ENCODE measurements at places on chromosomes 16 and 17. TPM values are rescaled to one million over a fixed set of nuclear protein-coding genes. Genes with fewer than 3 reads are reported as not detected.
A peak's percentile ranks its signal among the peaks of the same experiment; 100 is the strongest.

PIGL gene
- total RNA-seq, result 30.6 TPM

TNFRSF17 gene
- not detected for total RNA-seq

MYO15B gene
- total RNA-seq, result 11.0 TPM

PHOSPHO1 gene
- total RNA-seq, result not detected

SLC5A10 gene
- total RNA-seq, result not detected

CCL3 gene
- total RNA-seq, result 3.7 TPM

CDRT15 gene
- not detected for total RNA-seq

- no peak for DNase-seq
Measured at GRCh38 chr16:57530522-57531252, 5.7 kb downstream of the CCDC102A start.

DNA sequence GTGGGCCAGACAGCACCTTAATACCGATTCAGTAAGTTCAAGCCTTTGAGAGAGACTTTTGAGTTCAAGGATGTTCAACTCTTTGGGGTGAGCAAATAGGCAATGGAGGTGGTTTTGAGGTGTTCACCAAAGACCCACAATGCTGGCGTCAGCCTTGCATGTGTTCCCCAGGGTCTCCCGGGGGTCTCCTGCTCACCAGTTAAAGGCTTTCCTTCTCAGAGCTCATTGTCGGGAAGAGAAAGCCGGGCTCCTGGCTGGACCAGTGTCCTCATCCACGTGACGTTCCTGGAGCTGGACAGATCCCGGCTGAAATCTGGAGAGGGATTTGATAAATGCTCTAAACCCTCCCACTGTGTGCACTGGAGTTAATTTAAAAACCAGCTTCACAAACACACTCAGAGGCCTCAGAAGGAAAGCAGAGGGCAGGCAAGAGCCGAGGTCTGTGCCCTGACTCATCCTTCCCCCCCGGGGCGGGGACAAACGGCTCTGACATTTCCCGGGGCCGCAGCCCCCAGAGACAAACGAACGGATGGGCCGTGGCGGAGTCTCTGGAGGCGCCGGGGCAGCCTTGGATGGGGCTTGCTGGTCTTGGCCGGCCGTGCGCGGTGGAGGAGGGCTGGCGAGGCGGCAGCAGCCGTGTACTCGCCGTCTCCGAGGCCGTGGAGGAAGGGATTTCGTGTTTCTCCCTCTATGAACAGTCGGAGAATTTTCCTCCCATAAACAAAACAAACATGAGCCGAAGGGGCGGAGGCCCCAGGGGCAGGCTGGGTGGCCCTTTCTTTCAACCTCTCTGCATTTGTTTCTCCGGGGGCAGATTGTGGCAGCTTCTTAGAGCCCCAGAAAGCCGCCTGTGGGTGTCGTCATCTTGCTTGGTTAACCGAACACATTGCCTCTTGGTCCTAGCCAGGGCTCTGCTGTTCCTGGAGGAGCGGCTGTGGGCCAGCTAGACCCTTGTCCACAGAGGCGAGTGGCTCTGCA is 94.2 kb downstream of the NTN1 start:
- DNase-seq, result peak; percentile 44

- no peak for DNase-seq
Measured at GRCh38 chr17:80379348-80379747, 35.6 kb upstream of the ENDOV start.

GRCh38 chr17:50893183-50893993 is 27.2 kb upstream of the TOB1 start:
- no peak for DNase-seq

- DNase-seq, result peak; percentile 17
Measured at GRCh38 chr16:85613604-85614337, 649 bp downstream of the GSE1 start.

- no peak for DNase-seq
Measured at GRCh38 chr16:83973581-83974385, 5.7 kb downstream of the NECAB2 start.

DNA sequence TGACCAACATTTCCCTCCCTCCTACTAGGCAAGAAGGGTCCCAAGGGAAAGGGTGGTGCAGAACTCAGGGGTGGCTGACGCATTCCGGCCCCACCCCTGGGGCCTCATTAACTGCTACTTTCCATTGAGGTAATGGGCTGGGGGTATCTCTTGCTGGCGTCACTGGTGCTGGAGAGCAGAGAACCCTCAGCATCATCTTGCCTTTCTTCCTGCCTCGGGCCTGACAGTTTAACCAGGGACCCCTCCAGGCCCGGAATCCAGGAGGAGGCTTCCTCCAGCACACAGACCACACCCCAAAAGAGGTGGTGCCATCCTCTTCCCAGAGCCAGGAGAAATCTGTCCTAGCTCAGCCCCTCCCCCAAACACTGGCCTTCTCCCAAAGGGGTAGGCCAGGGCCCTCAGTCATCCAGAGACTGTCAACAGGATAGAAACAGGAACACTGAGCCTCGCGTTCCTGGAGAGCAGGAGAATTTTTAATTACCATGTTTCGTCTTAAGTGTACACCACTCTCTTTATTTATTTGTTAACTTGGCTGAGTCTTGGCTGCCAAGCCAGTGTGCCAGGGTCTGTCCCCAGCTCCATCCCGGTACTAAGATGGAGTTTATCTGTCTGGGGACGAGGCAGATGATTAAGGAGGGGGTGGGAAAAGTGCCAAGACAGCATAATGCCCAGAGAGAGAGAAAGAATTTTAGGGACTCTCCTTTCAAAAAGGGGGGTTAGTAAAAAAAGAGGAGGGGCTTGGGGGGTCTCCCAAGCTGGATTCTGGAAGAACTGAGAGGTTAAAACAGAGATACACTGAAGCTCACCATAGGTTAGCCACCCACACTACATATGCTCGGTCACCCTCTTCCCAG is 5.1 kb downstream of the ETV4 start:
- DNase-seq, result no peak

GRCh38 chr17:81395600-81396277 is 482 bp downstream of the BAHCC1 start:
- DNase-seq, result no peak

DNA sequence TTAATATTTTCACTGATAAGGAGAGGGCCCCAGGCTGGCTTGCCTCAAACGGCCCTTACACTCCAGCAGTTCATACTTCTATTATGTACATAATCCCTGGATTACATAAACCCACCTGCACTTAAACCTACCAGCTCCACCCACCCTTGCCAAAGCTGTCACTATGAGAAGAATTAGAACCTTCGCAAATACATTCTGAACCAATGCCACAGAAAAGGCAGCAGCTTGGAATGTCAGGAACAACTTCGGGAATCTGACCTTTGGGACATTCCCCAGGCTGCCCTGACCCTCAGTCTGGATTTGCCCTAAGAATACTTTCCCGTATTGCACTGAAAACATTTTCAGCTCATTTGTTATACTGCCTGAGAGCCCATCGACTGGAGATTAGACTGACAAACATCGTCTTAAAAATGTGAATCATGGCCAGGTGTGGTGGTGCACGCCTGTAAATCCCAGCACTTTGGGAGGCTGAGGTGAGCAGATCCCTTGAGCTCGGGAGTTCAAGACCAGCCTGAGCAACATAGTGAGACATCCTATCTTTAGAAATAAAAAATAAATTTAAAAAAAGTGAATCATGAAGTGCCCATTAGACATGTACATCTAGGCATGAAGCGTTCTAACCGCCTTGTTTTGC is 21.0 kb upstream of the SEC14L1 start:
- no peak for DNase-seq

GRCh38 chr16:20846030-20846429 is 39.7 kb downstream of the REXO5 start:
- DNase-seq, result no peak

DNA sequence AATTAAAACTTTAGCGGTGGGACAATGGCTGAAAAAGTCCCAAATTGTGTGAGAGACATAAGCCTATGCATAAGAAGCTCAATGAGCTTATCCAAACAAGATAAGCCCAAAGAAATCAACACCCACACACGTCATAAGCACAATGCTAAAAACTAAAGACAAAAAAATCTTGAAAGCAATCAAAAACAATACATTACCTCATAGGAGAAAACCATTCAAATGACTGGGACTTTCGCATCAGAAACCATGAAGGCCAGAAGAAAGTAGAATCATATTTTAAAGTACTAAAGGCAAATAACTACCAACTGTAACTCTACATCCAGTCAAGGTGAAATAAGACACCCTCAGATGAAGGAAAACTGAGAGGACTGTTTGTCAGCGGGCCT is 50.2 kb downstream of the ZCCHC14 start:
- DNase-seq, result no peak

GRCh38 chr17:58564971-58565370 is 50.5 kb upstream of the MTMR4 start:
- no peak for DNase-seq

DNA sequence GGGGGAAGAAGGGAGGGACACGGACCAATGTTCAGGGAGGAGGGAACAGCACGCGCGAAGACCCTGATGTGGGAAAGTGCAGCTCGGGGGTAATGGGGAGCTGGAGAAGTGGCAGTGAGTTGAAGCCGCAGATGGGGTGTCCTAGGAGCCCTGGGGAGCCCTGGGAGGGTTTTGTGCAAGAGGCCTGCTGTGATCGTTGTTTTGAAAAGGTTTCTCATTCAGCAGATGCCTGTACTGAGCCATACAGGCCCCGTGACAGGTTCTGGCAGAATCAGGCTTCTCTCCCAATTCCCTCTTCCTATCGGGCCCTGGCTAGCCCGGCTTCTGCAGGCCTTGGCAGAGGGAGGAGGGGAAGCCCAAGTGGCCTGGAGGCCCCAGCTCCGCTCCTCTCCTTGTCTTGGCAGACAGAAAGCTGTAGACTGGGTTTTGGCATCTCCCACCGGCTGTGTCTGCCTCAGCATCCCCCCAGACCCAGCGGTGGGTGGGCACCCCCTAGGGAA is 38.4 kb upstream of the EMP2 start:
- DNase-seq, result no peak

DNA sequence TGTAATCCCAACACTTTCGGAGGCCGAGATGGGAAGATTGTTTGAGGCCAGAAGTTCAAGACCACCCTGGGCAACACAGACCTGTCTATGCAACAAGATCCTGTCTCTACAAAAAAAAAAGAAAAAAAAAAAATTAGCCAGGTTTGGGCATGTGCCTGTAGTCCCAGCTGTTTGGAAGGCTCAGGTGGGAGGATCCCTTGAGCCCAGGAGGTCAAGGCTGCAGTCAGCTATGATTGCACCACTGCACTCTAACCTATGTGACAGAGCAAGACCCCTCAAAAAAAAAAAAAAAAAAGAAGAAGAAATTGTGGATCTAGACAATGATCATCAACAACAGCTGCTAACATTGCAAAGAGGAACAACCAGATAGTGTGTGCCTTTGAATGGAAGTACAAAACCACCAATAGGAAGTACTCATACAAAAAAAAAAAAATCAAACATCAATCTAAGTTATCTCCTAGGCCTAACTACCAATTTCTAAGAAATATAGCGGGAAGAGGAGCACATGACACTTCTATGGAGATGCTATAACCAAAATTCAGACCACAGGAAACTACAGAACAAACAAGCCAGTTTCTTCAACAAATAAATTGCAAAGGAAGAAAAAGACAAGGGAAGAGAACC is 258.7 kb downstream of the MRTFB start:
- DNase-seq, result no peak

GRCh38 chr17:72124438-72124775 is 3.6 kb downstream of the SOX9 start:
- no peak for DNase-seq

DNA sequence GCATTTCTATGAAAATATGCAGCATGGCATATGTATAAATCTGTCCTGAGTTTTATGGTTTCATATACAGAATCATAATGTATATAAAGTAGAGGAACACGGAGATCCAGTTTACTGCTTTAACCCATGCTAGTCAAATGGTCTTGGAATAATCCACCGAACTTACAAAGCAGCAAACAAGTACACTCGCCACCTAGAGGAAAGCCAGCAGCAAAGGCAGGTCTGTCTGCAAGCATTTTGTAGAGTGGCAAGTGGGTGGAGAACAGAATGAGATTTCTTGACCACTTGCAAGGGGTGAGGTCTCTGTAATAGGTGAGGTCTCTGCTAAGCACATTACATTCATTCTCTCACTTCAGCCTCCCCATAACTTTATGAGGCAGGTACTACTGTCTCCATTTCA is 308.3 kb downstream of the CA10 start:
- DNase-seq, result no peak

DNA sequence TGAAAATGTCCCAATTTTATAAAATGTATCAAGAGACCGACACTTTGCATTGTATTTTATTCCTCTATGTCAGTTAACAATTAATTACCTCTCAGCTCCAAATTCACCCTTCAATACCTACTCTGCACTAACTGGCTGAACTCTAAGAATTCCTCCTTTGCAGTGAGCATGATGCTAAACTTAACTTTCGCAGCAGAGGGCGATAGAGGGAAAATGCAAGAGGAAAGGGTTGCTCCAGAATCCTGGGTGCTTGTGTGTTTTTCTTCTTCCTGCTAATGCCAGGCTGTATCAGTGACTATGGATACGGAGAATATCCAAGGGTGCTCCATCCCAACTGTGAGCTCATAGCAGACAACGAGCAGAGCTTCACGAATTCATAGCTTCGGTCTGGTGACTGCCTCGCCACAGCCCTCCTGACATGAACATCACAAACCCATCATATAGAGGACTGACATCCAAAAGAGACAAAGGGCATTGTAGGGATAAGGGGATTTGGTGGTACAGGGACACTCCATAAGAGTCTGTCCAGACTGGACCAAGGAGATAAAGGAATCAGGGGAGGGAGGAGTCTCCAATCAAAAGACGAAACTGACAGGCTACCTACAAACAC is 172.9 kb downstream of the STX8 start:
- peak; percentile 58 for DNase-seq

- DNase-seq, result no peak
Measured at GRCh38 chr17:78428836-78429617, 50.6 kb downstream of the PGS1 start.

DNA sequence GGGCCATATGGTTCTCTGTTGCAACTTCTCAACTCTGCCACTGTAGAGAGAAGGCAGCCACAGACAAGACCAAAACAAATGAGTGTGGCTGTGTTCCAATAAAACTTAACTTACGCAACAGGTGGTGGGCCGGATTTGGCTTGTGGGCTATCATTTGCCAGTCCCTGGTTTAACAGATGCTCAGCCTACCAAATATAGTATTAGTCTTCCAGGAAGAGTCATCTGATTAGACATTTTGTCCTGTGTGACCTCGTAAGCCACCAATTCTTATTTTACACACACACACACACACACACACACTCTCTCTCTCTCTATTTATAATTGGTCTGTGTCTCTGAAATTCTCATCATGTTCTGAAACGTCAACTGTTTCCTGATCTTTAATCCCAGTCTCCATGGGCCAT is 245.9 kb downstream of the XYLT1 start:
- DNase-seq, result peak; percentile 16

DNA sequence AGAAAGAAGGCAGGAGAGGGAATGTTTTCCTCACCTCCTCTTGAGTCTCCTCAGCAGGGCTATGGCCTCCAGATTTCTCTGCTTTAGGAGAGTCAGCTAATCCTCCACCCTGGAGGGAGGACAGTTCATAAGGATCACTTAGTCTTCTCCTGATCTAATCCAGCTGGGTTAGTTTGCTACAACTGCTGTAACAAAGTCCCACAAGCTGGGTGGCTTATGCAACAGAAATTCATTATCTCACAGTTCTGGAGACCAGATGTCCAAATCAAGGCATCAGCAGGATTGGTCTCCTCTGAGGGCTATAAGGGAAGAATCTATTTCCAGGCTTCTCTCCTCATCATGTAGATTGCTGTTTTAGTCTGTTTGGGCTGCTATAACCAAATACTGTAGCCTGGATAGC is 40.6 kb upstream of the XYLT1 start:
- DNase-seq, result no peak

Measured in activated CD4-positive, alpha-beta T cell treated with anti-CD3 and anti-CD28 coated beads, Interleukin-2, amount 10 ng/mL, durations not matched to agents 7 days and 5 days (primary cell).